ENCODE measurements at places on chromosomes 7 and 10. TPM values are rescaled to one million over a fixed set of nuclear protein-coding genes. Genes with fewer than 3 reads are reported as not detected.

- H3K27me3 ChIP-seq: peaks cover 5% of the 10 kb centered on the region
- no peak for DNase-seq
- H3K4me3 ChIP-seq: no peak overlapping the region
Measured at GRCh38 chr10:96663797-96664196, 56.5 kb downstream of the PIK3AP1 start.

GRCh38 chr10:119526149-119526548 lies 16.4 kb downstream of the RGS10 start:
- H3K36me3 ChIP-seq: no peaks in the 10 kb centered on the region
- H3K27ac ChIP-seq: no peak overlapping the region
- H3K27me3 ChIP-seq: no peaks in the 10 kb centered on the region
- DNase-seq: no peak

GRCh38 chr10:3399756-3400155 lies 227.2 kb upstream of the PITRM1 start:
- H3K4me1 ChIP-seq: peaks cover 30% of the 10 kb centered on the region
- H3K4me3 ChIP-seq: no peak overlapping the region
- no peak for DNase-seq
- H3K27me3 ChIP-seq: peaks cover 4% of the 10 kb centered on the region

- H3K36me3 ChIP-seq: no peaks in the 10 kb centered on the region
- H3K27ac ChIP-seq: no peak overlapping the region
- H3K4me1 ChIP-seq: no peaks in the 10 kb centered on the region
- no peaks in the 10 kb centered on the region for H3K27me3 ChIP-seq
- no peak overlapping the region for H3K4me3 ChIP-seq
Measured at GRCh38 chr10:88117869-88118632, 254.6 kb downstream of the PTEN start.

GRCh38 chr7:152975076-152975475 lies 215.5 kb downstream of the ACTR3B start:
- H3K4me1 ChIP-seq: no peaks in the 10 kb centered on the region
- H3K27ac ChIP-seq: no peak overlapping the region
- no peaks in the 10 kb centered on the region for H3K36me3 ChIP-seq
- no peak for DNase-seq
- no peaks in the 10 kb centered on the region for H3K27me3 ChIP-seq

DNA sequence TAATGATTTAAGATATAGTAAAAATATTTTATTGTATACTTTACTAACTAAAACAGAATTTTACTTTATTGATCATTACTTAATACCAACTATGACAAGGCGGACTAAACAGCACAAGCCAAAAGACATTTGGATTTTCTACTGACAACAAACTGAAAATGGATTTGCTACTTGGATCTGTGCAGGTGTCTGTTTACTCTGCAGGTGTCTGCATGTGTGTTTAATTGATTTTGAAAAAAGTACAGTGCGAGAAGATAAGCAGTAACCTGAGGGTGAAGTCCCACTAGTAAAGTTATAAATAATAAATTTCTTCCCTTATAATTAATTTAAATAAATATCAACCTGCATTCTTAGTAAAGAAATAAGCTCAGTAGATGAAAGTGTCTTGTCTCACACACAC lies 696.8 kb upstream of the MBL2 start:
- no peak overlapping the region for H3K4me3 ChIP-seq
- H3K27ac ChIP-seq: no peak overlapping the region
- DNase-seq: no peak
- H3K27me3 ChIP-seq: no peaks in the 10 kb centered on the region
- no peaks in the 10 kb centered on the region for H3K4me1 ChIP-seq

- DNase-seq: no peak
- H3K4me1 ChIP-seq: peaks cover 23% of the 10 kb centered on the region
- H3K4me3 ChIP-seq: no peak overlapping the region
- no peak overlapping the region for H3K27ac ChIP-seq
Measured at GRCh38 chr7:70068531-70068930, 470.3 kb downstream of the AUTS2 start.

- DNase-seq: no peak
- peaks cover 5% of the 10 kb centered on the region for H3K4me1 ChIP-seq
- H3K27ac ChIP-seq: no peak overlapping the region
Measured at GRCh38 chr7:5349437-5350173, 66.9 kb downstream of the SLC29A4 start.

GRCh38 chr10:34343764-34344163 lies 471.3 kb downstream of the PARD3 start:
- H3K27me3 ChIP-seq: no peaks in the 10 kb centered on the region
- peaks cover 21% of the 10 kb centered on the region for H3K36me3 ChIP-seq
- H3K4me1 ChIP-seq: peaks cover 88% of the 10 kb centered on the region
- no peak for DNase-seq

MMRN2 gene
- 0.57 TPM for total RNA-seq
